ENCODE measurements at places on chromosomes 7 and 10. TPM values are rescaled to one million over a fixed set of nuclear protein-coding genes. Genes with fewer than 3 reads are reported as not detected.

- H3K27me3 ChIP-seq = no peaks in the 10 kb centered on the region
- no peaks in the 10 kb centered on the region for H3K36me3 ChIP-seq
- peak overlapping the region; percentile 58 for H3K27ac ChIP-seq
- peaks cover 3% of the 10 kb centered on the region for H3K4me1 ChIP-seq
- no peak overlapping the region for H3K4me3 ChIP-seq
Observed at GRCh38 chr10:103549349-103549685, 55.8 kb downstream of the NEURL1 start.

GRCh38 chr7:12572941-12573575 lies 2.5 kb downstream of the SCIN start:
- H3K27me3 ChIP-seq = peaks cover 21% of the 10 kb centered on the region
- H3K4me3 ChIP-seq = no peak overlapping the region
- no peak for DNase-seq
- peaks cover 8% of the 10 kb centered on the region for H3K4me1 ChIP-seq
- peak overlapping the region; percentile 43 for H3K27ac ChIP-seq

GRCh38 chr10:125144206-125144605 lies 16.2 kb downstream of the CTBP2 start:
- no peak for DNase-seq
- H3K36me3 ChIP-seq = no peaks in the 10 kb centered on the region
- no peaks in the 10 kb centered on the region for H3K27me3 ChIP-seq
- no peak overlapping the region for H3K27ac ChIP-seq
- no peak overlapping the region for H3K4me3 ChIP-seq
- H3K4me1 ChIP-seq = peaks cover 56% of the 10 kb centered on the region

DNA sequence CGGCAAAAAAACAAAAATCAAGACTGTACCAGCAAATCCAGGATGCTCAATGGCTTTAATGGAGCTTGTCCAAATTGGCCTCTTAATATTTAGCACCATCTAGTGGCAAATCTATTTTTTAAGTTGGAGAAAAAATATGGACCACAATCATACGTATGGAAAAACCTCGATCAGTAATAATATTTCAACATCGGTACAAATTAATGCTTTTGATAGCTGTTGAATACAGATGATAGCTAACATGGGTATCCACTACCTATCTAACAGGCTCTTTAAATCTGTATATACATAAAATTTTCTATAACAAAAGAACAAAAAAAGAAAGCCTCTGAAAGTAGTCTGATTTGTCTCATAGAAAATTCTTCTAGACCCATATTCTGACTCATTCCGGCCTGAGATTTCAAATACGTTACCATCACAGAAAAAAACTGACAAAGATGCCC lies 29.2 kb downstream of the COA1 start:
- H3K36me3 ChIP-seq = no peaks in the 10 kb centered on the region
- H3K27me3 ChIP-seq = no peaks in the 10 kb centered on the region
- H3K4me3 ChIP-seq = no peak overlapping the region

GRCh38 chr10:127992376-127992775 lies 85.5 kb downstream of the PTPRE start:
- no peak for DNase-seq
- H3K27me3 ChIP-seq = no peaks in the 10 kb centered on the region
- H3K27ac ChIP-seq = peak overlapping the region; percentile 63
- H3K36me3 ChIP-seq = no peaks in the 10 kb centered on the region

DNA sequence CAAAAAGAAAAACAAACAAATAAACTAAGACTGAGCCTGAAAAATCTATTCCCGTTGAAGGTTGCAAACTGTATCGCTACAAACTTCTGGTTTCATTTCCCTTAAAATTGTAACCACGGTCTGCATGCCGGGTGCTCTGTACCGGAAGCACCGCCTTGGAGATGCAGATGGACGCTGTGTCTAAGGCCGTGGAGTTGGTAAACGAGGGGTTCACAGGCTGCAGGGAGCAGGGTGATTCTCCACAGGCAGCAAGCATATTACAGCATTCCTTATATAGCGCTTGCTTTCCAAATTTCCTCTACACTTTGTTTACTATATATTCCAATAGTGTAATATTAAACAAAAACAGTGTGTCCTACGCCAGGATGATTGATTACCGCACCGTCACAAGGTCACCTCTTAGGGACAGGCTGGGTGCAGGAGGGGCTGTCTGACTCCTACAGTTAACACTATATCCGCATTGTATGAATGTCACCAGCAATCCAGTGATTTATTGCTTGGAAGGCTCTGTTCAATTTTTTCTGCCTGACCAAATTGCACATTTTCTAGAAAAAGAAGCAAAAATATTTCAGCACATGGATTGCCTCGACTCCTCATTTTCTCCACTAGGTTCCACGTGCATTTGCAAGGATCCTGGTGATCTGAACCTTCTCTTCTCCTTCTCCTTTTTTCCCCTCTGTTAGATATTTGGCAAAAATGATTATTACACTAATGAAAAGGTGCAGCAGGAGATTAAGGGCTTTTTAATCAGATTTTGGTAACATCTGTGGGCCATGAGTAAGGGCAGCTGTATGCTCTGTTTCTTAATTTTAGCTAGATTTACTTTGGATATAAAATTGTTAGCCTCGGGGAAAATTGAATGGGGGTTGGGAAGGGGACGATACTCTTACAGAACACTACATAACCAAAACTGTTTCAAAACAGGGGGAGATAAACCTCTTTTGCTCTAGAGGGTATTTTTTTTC lies 325.8 kb upstream of the MGMT start:
- H3K4me3 ChIP-seq = no peak overlapping the region
- no peaks in the 10 kb centered on the region for H3K36me3 ChIP-seq
- no peaks in the 10 kb centered on the region for H3K4me1 ChIP-seq

- DNase-seq = no peak
- H3K36me3 ChIP-seq = no peaks in the 10 kb centered on the region
- no peak overlapping the region for H3K4me3 ChIP-seq
- no peaks in the 10 kb centered on the region for H3K4me1 ChIP-seq
- H3K27ac ChIP-seq = no peak overlapping the region
- H3K27me3 ChIP-seq = no peaks in the 10 kb centered on the region
Observed at GRCh38 chr7:137453356-137453755, 109.8 kb upstream of the PTN start.

- H3K27ac ChIP-seq = no peak overlapping the region
- no peaks in the 10 kb centered on the region for H3K27me3 ChIP-seq
- no peak overlapping the region for H3K4me3 ChIP-seq
- DNase-seq = no peak
- no peaks in the 10 kb centered on the region for H3K4me1 ChIP-seq
Observed at GRCh38 chr7:8618441-8619070, 185.1 kb downstream of the NXPH1 start.

GRCh38 chr7:88391247-88391646 lies 84.6 kb upstream of the STEAP4 start:
- H3K27ac ChIP-seq = no peak overlapping the region
- no peak overlapping the region for H3K4me3 ChIP-seq
- no peaks in the 10 kb centered on the region for H3K36me3 ChIP-seq
- H3K4me1 ChIP-seq = no peaks in the 10 kb centered on the region
- H3K27me3 ChIP-seq = no peaks in the 10 kb centered on the region

GRCh38 chr10:85645926-85646711 lies 720.5 kb downstream of the GRID1 start:
- no peak for DNase-seq
- H3K27ac ChIP-seq = no peak overlapping the region
- H3K27me3 ChIP-seq = no peaks in the 10 kb centered on the region
- no peaks in the 10 kb centered on the region for H3K36me3 ChIP-seq
- peaks cover 6% of the 10 kb centered on the region for H3K4me1 ChIP-seq

DNA sequence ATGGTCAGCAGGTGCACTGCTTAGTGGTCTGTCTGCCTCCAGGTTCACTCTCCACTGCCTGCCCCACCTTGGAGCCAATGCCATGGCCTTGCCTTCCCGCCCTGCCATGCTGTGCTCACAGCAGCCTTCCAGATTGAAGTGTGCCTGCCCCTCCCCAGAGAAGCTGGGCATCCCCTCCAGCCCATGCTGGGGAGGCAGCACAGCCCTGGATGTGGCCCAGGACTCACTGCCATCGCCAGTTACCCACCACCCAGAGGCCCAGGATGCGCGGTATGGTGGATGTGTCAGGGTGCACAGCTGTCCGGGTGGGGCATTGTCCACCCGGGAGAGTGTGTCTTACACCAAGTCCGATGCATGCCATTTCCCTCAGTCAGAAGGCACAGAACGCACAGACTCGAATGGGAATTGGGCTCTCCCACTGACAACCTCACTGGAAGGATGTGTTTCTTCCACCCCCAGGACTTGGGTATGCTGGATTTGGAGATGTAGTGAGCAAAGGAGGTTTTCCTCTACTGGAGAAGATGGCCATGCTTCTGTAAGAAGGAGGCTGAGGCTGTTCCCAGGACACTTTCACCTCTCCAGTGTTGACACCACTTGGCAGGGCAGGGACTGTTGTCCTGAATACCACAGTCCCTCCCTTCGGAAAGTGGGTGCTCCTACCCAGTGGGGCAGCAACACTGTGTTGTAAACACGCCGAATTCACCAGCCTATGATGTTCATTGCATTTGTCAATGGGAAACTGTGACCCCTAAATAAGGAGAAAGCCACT lies 122.0 kb downstream of the ADARB2 start:
- no peak for DNase-seq
- no peak overlapping the region for H3K27ac ChIP-seq
- no peak overlapping the region for H3K4me3 ChIP-seq
- peaks cover 6% of the 10 kb centered on the region for H3K27me3 ChIP-seq
- no peaks in the 10 kb centered on the region for H3K36me3 ChIP-seq

- H3K4me1 ChIP-seq = no peaks in the 10 kb centered on the region
- H3K27ac ChIP-seq = no peak overlapping the region
- no peaks in the 10 kb centered on the region for H3K36me3 ChIP-seq
- no peak overlapping the region for H3K4me3 ChIP-seq
- no peak for DNase-seq
- no peaks in the 10 kb centered on the region for H3K27me3 ChIP-seq
Observed at GRCh38 chr7:124662937-124663336, 102.7 kb downstream of the GPR37 start.

GRCh38 chr7:43639858-43640491 lies 57.1 kb downstream of the STK17A start:
- peak; percentile 61 for DNase-seq
- H3K27me3 ChIP-seq = no peaks in the 10 kb centered on the region
- H3K4me1 ChIP-seq = peaks cover 44% of the 10 kb centered on the region
- no peaks in the 10 kb centered on the region for H3K36me3 ChIP-seq

DNA sequence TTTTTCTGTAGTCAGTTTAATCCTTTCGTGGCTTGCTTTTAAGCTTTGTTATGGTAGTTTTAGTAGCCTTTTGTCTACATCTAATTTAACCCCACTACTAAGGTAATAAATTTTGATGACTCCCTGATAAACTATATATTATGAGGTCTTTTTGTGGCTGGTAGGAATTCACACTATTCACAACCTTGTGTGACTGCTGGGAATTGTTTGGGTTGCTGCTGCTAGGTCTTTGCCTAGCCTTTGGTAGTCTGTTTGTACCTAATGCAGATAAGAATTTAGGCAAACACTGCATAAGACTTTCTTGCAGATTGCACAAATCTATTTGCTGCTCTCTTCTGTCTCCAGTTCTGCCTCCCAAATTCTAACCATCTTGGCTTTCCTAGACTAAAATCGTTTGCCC lies 58.3 kb downstream of the SHOC2 start:
- H3K4me3 ChIP-seq = no peak overlapping the region
- no peaks in the 10 kb centered on the region for H3K36me3 ChIP-seq
- H3K27ac ChIP-seq = no peak overlapping the region

DNA sequence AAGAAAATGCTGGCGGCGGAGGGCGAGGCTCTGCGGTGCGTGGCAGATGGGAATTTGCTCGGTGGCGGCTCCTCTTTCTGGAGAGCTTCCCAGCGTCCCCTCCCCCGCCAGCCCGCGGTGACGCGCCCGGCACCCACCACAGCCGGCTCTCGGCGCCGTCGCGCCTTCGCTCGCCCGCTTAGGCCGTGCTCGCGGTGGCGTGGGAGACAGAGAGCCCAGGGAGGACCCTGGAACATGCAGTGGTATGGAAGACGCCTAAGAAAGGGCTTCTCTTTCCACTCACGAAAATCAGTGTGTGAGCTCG lies 576 bp upstream of the CSGALNACT2 start:
- H3K27me3 ChIP-seq = no peaks in the 10 kb centered on the region
- H3K4me1 ChIP-seq = peaks cover 20% of the 10 kb centered on the region
- DNase-seq = peak; percentile 53
- no peaks in the 10 kb centered on the region for H3K36me3 ChIP-seq

- no peaks in the 10 kb centered on the region for H3K27me3 ChIP-seq
- no peaks in the 10 kb centered on the region for H3K36me3 ChIP-seq
- H3K4me1 ChIP-seq = peaks cover 34% of the 10 kb centered on the region
- H3K27ac ChIP-seq = peak overlapping the region; percentile 76
- DNase-seq = no peak
Observed at GRCh38 chr10:103839519-103839871, 15.9 kb downstream of the SH3PXD2A start.

DNA sequence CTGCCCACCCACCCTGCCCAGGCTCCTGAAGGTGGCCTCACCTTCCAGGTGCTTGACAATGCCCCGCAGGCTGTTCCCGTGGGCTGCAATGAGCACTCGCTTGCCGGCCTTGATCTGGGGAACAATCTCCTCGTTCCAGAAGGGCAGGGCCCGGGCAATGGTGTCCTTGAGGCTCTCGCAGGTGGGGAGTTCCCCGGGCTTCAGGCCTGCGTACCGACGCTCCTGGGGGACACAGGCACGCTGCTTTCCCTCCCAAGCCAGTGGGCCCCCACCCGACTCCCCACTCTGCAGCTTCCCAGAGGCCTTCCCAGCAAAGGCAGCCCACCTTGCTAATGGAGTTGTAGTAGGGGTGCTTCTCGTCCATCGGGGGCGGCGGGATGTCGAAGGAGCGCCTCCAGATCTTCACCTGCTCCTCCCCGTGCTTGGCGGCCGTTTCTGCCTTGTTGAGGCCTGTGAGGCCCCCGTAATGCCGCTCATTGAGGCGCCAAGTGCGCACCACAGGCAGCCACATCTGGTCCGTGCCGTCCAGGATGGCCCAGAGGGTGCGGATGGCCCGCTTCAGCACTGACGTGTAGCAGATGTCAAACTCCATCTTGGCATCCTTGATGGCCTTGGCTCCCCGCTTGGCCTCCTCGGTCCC lies 456 bp downstream of the PGAM2 start:
- H3K4me3 ChIP-seq = no peak overlapping the region
- no peak overlapping the region for H3K27ac ChIP-seq
- H3K4me1 ChIP-seq = peaks cover 20% of the 10 kb centered on the region
- no peaks in the 10 kb centered on the region for H3K36me3 ChIP-seq

DNA sequence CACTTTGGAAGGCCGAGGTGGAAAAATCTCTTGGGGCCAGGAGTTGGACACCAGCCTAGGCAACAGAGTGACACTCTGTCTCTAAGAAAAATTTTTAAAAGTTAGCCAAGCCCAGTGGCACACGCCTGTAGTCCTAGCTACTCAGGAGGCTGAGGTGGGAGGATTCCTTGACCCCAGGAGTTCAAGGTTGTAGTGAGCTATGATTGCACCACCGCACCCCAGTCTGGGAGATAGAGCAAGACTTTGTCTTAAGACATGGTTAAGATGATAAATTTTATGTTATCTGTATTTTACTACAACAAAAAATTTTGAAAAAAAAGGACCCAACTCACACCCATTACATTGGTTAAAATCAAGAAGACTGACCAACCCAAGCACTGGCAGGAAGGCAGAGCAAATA lies 44.4 kb upstream of the SMARCD3 start:
- H3K4me1 ChIP-seq = no peaks in the 10 kb centered on the region
- H3K27ac ChIP-seq = no peak overlapping the region
- H3K4me3 ChIP-seq = no peak overlapping the region
- peaks cover 11% of the 10 kb centered on the region for H3K27me3 ChIP-seq
- no peaks in the 10 kb centered on the region for H3K36me3 ChIP-seq
- no peak for DNase-seq

APBB1IP gene
- total RNA-seq = 2.5 TPM

CLDN15 gene
- total RNA-seq = 49.0 TPM

MYO1G gene
- total RNA-seq = 8.3 TPM

SFRP5 gene
- 7.0 TPM for total RNA-seq

ELN gene
- 8.4 TPM for total RNA-seq

SPDYE1 gene
- not detected for total RNA-seq

NPC1L1 gene
- not detected for total RNA-seq

MEOX2 gene
- total RNA-seq = not detected
